A549 treated with GW870086 at 1 μM for 4 hours (cell line): ENCODE measurements at places on chromosomes 7 and 10. TPM values are rescaled to one million over a fixed set of nuclear protein-coding genes. Genes with fewer than 3 reads are reported as not detected.

Gene AVL9
- total RNA-seq = 21.7 to 32.8 TPM (median 30.2 TPM) in 5 replicates

Gene FEZF1
- not detected in 5 replicates for total RNA-seq

Gene PRSS58
- not detected in 5 replicates for total RNA-seq

Gene EXOSC1
- total RNA-seq = 54.2 to 61.9 TPM (median 54.7 TPM) in 5 replicates

Gene DLG5
- 28.9 to 35.7 TPM (median 33.1 TPM) in 5 replicates for total RNA-seq

Gene NPC1L1
- 0.03 to 0.11 TPM (median 0.06 TPM) in 5 replicates for total RNA-seq

Gene MRC1
- total RNA-seq = 0.02 to 0.06 TPM (median 0.03 TPM) in 4 of 5 replicates, not detected in the other

Gene GRID2IP
- 0.03 TPM in 1 of 5 replicates, not detected in the others for total RNA-seq

Gene ASB10
- total RNA-seq = not detected in 5 replicates

Gene GPR141
- not detected in 5 replicates for total RNA-seq

Gene COL13A1
- total RNA-seq = 0.23 to 0.65 TPM (median 0.36 TPM) in 3 of 5 replicates, not detected in the others

Gene PLAU
- 73.7 to 76.9 TPM (median 76.3 TPM) in 5 replicates for total RNA-seq

Gene OR2A7
- not detected in 5 replicates for total RNA-seq

Gene THSD7A
- 1.3 to 3.0 TPM (median 2.2 TPM) in 5 replicates for total RNA-seq

Gene PTF1A
- not detected in 5 replicates for total RNA-seq

Gene SLC18A3
- total RNA-seq = not detected in 5 replicates

Gene TDRD1
- total RNA-seq = not detected in 5 replicates

Gene NPSR1
- total RNA-seq = not detected in 5 replicates

Gene EIF4EBP2
- 11.7 to 15.2 TPM (median 14.3 TPM) in 5 replicates for total RNA-seq

Gene GDF2
- total RNA-seq = not detected in 5 replicates

Gene C10orf53
- not detected in 5 replicates for total RNA-seq

Gene BAMBI
- total RNA-seq = 12.4 to 16.5 TPM (median 14.3 TPM) in 5 replicates

Gene PLOD3
- 69.1 to 87.4 TPM (median 81.3 TPM) in 5 replicates for total RNA-seq

Gene ARHGAP22
- 2.9 to 4.8 TPM (median 4.3 TPM) in 5 replicates for total RNA-seq

Gene FAM25C
- total RNA-seq = 1.0 to 2.3 TPM (median 1.8 TPM) in 4 of 5 replicates, not detected in the other

Gene OAT
- total RNA-seq = 65.5 to 92.8 TPM (median 74.5 TPM) in 5 replicates

Gene ATG9B
- 0.31 to 1.3 TPM (median 0.58 TPM) in 5 replicates for total RNA-seq

Gene KIAA1217
- 1.4 to 2.2 TPM (median 1.8 TPM) in 5 replicates for total RNA-seq

Gene APBB1IP
- total RNA-seq = 5.7 to 6.8 TPM (median 6.5 TPM) in 5 replicates

Gene SCIN
- total RNA-seq = 0.31 to 0.82 TPM (median 0.41 TPM) in 5 replicates

Gene PPP1R9A
- total RNA-seq = 2.1 to 4.0 TPM (median 3.8 TPM) in 5 replicates

Gene CNNM2
- total RNA-seq = 4.1 to 5.2 TPM (median 4.4 TPM) in 5 replicates

Gene CYP2C19
- 0.05 TPM in 1 of 5 replicates, not detected in the others for total RNA-seq

Gene PSD
- total RNA-seq = 0.39 to 0.80 TPM (median 0.50 TPM) in 5 replicates

Gene PKD2L1
- total RNA-seq = 0.06 to 0.39 TPM (median 0.08 TPM) in 4 of 5 replicates, not detected in the other

Gene ZNF425
- total RNA-seq = 1.0 to 1.7 TPM (median 1.4 TPM) in 5 replicates

Gene DRGX
- total RNA-seq = 0.05 TPM in 1 of 5 replicates, not detected in the others

Gene HYAL4
- total RNA-seq = 0.07 TPM in 1 of 5 replicates, not detected in the others

Gene LIPK
- not detected in 5 replicates for total RNA-seq
